A172 (cell line): ENCODE measurements at places on chromosomes 13 and 19. TPM values are rescaled to one million over a fixed set of nuclear protein-coding genes. Genes with fewer than 3 reads are reported as not detected.

PGLYRP2 gene
- not detected in 2 replicates for total RNA-seq

FFAR2 gene
- not detected in 2 replicates for total RNA-seq

RFX2 gene
- total RNA-seq = 10.0 and 14.8 TPM in 2 replicates

GRCh38 chr13:102643656-102644055 lies 46.9 kb downstream of the TPP2 start:
- DNase-seq = no peak

DNA sequence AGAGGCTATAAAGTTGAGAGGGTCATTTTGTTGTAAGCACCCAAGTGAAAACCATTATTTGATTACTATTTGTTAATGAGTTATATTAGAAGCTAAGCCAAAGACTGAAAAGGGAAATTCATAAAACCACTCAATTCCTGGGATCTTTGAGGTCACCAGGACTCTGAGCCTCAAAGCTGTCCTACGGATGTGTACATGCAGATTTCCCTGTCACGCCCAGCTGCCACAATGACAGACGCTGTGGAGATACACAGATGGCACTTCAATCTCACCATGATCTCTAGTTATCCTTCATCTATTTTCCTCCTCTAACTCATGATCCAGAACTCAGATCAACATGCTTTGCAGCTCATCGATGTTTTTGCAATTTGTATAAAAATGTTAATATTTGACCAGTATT lies 403.5 kb upstream of the MIR17HG start:
- no peak for DNase-seq

DNA sequence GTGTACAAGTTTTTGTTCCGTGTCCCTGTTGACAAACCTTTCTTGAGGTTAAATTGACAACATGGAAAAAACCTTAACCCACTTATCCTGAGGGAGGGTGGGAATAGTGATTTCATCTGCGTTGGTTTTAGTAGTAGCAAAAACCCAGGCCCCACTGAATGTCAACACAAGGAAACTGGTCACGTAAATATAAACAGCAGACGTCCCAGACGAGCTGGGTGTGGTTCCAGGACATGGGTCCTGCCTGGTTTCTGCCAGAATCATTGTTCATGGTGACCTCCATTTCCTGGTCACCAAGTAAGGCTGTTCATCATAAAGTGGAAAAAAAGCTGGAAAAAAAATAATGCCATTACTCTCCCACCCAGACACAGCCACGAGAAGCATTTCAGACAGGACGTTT lies 16.9 kb upstream of the F2RL3 start:
- DNase-seq = no peak

DNA sequence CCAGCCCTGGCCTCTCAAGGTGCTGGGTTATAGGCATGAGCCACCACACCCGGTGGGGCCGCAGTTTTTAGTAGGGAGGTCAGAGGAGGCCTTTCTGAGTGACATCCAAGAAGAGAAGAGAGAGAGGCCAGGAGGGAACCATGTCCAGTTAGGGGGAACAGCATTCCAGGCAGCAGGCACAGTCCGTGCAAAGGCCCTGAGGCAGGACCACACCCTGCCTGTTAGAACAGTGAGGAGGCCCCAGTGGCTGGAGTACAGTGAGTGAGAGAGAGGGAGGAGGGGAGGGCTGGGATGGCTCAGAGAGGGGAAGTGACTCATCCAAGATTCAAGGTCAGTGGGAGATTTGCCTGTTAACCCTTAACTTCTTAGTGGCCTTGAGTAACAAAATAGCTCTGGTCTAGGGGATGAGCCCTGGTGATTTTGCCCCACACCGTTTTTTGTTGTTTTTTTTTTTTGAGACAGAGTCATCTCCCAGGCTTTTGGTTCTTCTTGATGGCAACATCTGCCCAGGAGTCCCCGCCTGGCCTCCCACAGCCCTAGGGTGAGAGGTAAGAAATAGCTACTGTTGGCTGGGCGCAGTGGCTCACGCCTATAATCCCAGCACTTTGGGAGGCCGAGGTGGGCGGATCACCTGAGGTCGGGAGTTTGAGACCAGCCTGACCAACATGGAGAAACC lies 2.7 kb upstream of the PLIN3 start:
- DNase-seq = peak; percentile 99
